ENCODE measurements at places on chromosomes 1 and 21.
A peak's percentile ranks its signal among the peaks of the same experiment; 100 is the strongest.

DNA sequence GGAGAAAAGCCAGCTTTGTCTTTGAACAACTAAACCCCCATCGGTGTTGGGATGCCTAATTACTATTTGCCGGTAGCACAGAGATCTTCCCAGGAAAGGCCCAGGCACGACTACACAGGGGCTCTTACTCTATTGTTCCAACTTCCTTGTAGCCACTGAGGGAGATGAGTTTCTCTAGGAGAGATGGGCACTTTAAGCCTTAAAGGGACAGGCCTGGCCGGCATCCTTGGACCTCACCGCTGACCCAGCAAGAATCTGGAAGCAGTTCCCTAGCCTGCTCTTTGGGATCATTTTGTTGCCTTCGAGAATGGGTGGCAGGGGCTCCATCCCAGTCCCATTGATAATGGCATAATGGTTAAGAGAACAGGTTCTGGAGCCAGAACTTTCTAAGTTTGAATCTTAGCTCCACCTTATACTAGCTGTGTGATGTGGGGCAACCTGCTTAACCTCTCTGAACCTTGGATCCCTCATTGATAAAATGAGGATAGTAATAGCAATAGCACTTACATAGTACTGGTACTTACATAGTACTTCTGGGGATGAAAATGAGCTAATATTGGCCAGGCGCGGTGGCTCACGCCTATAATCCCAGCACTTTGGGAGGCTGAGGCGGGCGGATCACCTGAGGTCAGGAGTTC lies 239.1 kb upstream of the TMEM51 start:
- DNase-seq: peak; percentile 34

- DNase-seq: no peak
Measured at GRCh38 chr21:35423709-35424108, 374.6 kb upstream of the RUNX1 start.

DNA sequence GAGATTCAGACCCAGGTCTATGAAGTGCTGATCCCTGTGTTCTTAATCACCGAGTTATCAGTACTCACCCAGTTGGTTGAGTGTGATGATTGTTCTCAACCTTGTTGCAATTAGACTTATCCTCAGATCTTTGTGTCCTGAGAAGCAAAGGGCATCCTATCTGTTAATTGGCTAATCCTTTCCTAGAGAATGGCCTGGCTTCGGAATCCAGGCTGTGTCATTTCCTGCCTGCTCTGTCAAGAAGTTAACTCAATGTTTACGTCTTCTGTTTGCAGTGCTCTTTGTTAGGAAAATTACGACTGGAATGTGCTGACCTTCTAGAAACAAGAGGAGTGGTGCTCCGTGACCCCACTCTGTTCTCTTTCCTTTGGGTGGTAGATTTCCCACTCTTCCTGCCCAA lies 14.7 kb downstream of the GAS5 start:
- no peak for DNase-seq

GRCh38 chr21:45152265-45152746 lies 77.9 kb downstream of the ADARB1 start:
- DNase-seq: peak; percentile 2

DNA sequence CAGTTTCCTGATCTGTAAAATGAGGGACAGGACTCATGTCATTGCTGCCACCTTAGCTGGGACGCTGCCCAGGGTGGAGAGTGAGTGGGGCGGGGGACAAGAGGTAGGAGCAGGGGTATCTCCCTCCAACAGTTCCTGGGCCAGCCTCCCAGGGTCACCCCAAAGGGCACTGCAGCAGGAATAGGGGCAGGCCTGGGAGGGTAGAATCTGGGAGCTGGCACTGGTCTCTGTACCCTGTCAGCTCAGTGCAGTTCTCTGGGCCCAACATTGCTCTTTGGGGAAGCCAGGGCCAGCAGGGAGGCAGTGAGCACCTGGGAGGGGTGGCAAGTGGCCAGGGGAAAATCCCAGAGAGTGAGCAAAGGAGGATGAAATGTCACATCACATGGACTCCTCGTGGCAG lies 55.8 kb downstream of the ELK4 start:
- no peak for DNase-seq

- DNase-seq: no peak
Measured at GRCh38 chr1:240555524-240555923, 56.4 kb downstream of the GREM2 start.

DNA sequence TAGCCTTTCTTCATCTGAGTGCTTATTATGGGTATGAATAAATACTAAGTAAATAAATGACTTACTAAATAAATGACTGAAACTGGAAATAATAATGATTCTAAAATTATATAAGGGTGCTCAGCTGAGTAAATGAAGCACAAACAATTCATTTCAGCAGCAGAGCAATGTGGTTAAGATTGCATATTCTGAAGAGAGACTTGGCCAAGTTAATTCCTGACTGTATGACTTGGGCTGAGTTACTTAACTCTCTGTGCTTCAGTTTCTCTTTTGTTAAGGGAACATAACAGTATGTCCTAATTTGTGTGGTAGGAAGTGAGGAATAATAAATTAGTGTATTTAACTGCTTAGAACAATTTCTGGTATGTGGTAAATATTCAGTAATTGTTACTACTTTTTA lies 19.1 kb downstream of the AGL start:
- DNase-seq: no peak

DNA sequence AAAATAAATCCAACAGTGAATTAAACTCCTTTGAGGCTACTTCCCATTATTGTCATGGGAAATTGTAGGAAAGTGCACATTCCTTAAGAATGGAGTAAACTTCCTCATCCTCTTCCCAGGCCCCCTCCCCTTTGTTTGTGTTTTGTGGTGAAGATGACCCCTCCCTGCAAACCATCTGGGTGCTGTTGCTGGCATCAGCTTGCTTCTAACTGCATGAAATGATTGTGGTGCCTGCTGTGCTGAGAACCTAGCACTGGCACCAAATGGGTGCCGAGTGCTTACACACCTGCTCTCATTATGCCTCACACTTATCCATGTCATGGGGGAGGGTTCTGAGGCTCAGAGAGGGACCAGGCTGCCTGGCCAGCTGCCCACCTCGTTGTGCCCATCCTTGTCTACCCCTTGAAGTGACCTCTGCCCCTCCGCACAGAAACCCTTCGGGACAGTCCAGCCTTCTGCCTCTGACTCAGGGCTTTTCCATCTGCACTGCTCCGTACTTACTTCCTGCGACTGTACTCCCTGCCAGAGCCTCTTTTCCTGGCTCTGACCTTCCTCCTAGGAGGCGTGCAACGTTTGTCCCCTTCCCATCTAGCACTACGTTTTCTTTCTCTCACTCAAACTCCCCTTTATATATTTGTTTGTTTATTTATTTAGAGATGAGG lies 30.6 kb downstream of the CAPN2 start:
- DNase-seq: no peak

DNA sequence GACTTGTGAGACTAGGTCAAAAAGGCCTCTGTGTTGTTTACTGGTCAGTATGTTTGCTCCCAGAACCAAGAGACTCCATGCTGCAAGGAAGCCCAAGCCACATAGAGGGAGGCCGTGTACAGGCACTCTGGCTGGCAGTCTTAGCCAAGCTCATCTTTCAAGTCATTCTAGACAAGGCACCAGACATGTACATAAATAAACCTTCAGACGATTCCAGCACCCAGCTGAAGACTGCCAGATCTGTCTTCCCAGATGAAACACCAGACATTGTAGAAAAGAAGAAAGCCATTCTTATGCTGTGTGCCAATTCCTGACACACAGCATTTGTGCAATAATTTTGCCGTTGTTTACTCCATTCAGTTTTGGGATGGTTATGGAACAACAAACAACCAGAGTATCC lies 595.5 kb downstream of the KIF26B start:
- no peak for DNase-seq

DNA sequence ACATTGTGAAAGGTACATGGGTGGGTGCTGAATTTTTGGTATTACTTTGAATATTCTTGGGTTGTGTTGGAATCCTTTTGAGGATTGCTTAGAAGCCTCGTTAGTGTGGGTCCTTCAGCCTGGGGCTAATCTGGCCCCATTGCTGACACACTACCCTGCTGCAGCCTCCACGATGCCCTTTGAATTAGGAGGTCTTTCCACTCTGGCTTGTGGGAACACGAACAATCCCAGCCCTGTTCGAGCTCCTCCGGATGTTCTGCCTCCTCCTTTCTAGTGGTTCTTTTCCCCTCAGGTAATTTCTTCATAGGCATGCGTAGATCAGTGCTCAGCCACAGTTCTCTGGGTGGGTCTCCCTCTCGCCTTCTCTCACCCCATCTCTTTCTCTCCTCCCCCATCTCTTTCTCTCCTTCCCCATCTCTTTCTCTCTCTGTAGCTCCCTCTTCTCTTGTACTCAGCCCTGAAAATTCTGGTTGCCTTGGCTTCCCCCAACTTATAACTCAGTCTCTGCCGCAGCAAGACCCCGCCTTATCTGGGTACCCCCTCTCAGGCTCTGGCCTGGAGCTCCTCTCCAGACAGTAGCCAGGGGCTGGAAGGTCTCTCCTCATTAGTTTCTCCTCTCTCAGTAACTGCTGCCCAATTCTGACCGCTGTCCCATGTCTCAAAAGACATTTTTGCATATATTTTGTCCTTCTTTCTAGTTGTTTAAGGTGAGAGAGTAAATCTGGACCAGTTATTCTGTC lies 46.0 kb upstream of the SLC19A1 start:
- DNase-seq: no peak

- no peak for DNase-seq
Measured at GRCh38 chr1:212110617-212111016, 75.1 kb downstream of the DTL start.

DNA sequence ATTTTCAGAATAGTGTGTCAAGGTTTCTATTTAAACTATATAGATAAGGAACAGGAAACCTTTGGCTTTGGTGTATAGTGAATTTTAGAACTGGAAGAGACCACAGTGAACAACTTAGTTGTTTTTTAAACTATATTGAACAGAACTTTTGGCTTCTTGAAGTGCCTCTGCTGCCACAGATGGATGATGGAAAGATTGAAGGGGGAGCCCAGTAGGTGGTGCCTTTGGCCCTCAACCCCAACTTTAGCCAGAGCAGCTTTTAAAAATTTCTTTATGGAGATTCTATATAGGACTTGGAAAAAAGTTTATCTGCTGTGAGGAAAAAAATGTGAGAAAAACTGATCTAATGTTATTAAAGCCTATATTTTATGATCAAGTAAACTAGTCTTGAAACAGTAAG lies 50.2 kb downstream of the SWT1 start:
- DNase-seq: no peak
